ENCODE measurements at places on chromosomes 7 and 10.

DNA sequence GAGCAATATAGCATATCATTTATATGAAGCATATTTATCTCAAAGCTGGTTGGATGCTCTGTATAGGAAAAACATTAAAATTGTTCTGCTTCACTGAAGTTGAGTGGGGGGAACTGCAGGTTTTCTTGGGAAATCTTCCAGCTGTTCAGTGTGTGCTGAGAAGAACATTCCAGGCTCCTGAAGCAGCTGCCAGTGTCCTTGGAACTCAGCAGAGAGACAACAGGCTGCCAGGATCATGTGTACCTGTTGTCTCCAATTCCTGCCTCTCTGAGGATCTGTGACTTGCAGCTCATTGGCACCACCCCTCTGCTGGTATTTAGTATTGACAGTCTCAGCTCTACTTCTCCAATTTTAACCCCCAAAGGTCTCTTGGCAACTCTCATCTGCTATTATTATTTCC is 42.3 kb upstream of the PRKG1 start:
- no peak for DNase-seq

- no peak for DNase-seq
These were observed 80.1 kb upstream of the FZD8 start for GRCh38 chr10:35722226-35722625.

DNA sequence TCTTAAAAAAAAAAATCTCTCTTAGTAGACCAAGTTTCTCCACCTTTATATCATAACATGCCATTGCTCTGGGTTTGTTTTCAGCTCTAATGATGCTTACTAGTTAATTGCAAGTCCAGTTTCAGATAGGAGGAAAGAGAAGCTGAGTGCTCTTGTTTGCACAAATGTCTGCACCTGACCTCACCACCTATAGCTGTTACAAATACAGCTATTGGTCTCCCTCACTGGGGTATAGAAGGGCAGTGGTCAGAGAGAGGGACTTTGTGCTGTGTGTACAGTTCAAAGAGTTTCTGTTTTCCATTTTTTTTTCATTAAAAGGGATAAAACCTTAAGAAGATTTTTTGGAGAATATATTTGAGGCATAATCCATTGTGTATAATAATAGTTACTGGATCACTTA is 52.7 kb downstream of the TAS2R16 start:
- DNase-seq, result no peak

DNA sequence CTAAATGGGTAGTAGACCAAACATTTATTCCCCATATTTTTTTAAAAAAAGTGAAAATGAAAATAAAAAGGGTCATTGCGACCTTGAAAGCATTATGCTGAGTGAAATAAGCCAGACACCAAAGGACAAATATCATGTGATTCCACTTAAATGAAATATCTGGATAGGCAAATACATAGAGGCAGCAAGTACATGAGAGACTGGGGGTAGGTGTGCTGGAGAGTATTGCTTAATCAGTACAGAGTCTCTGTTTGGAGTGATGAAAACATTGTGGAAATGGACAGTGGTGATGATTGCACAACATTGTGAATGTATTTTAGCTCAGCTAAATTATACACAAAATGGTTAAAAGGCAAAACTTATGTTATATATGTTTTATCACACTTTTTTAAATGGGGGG is 169.4 kb downstream of the AKR1D1 start:
- no peak for DNase-seq

GRCh38 chr7:75950111-75950681 is 35.2 kb downstream of the POR start:
- DNase-seq, result no peak

- DNase-seq, result no peak
These were observed 125.4 kb downstream of the PFKFB3 start for GRCh38 chr10:6327961-6328698.

GRCh38 chr10:32577448-32577847 is 131.5 kb downstream of the CCDC7 start:
- no peak for DNase-seq

DNA sequence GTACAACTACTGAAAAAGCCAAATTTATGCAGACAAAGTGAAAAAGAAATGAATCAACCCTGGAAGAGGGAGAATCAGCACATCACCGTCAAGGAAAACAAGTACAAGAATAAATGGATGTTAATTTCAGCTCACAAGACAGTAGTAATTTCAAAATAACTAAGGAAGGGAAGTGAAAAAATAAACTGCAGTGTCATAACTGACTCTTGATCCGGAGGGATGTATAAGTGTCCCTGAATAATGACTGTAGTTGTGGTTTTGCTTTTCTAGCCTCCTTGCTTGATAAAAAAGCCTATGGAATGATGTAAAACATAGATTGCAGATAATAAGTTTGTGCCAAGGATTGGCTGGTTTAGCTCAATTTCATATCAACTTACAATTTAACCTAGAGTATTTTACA is 721.1 kb upstream of the C7orf33 start:
- no peak for DNase-seq

- DNase-seq, result no peak
These were observed 205.4 kb downstream of the DNAJC1 start for GRCh38 chr10:21797984-21798765.

- DNase-seq, result no peak
These were observed 88.8 kb downstream of the FOXL3 start for GRCh38 chr7:378551-379455.

DNA sequence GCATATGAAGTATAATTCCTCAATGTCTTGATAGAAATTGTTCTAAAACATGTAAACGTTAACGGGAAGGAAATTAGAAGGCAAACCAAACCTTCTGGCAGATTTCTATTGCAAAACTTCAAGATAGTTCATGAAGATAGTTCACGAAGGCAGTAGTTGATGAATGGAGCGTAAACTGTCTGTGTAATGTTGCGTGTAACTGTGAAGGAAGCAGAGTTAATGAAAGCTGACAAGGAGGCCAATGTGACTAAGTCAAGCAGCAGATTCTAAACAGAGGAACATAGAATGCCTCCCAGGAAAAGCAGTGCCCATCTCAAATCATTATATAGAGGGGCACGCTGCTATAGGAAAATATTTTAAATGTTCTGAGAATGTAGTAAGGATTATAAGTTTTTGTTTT is 659.7 kb upstream of the IGFBP3 start:
- no peak for DNase-seq

DNA sequence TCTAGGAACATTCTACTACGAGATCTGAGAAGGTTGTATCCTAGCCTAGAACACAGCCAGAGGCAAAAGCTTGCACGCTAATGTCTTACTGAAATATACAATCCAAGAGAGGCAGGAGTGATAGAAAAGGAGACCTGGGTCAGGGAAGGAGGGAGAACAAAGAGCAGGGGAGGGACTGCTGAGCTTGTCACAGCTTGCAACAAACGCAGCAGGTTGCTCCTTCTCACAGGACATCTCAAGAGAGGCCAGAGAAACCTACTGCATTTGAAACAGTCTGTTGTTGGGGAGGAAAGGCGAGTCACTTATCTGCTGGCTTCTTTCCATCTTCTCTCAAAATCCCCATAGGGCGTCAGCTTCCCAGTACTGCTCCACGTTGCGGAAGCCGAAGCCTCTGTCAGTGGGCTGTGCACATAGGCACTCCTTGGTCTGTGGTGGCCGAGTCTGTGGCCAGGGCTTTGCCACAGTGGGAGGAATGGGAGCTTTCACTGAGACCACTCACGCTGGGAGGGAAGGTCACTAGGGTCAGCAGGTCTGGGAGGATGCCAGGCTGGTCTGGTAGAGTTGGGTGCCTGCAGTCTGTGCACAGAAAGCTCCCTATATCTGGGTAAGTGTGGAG is 25.8 kb upstream of the GPNMB start:
- DNase-seq, result no peak

- DNase-seq, result no peak
These were observed 8.4 kb downstream of the P4HA1 start for GRCh38 chr10:73088304-73088703.

- DNase-seq, result peak; percentile 20
These were observed 581 bp downstream of the PTPRZ1 start for GRCh38 chr7:121873289-121874194.

- no peak for DNase-seq
These were observed 43.5 kb downstream of the TMEM270 start for GRCh38 chr7:73904219-73905137.

- no peak for DNase-seq
These were observed 591.1 kb downstream of the SDK1 start for GRCh38 chr7:3892157-3892556.

DNA sequence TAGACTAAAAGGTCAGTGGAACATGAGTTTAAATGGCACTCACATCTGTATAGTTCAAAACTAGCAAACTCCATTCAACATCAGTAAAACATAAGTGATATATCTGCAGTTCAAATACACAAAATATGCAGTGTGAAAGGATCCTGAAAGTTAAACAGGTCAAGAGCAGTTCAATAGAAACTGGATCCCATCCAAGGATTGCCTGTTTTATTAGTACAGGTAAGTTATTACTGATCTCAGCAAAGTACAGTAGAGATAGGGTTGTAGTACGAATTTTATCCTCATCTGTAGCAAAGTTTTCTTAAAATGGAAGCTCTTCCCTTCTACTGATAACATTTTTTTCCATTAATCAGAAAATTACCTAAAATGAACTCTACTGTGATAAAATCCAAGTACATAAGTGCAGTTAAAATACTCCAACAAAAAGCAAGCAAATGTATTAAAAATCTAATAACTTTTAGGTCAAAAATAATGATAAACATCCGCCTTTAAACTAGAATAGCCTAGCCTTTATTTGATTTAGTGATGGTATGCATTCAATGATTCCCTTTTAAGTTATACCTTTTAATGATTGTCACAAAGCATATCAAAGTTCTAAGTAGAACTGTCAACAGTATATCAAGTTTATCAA is 2.2 kb downstream of the ZNF800 start:
- DNase-seq, result no peak

DNA sequence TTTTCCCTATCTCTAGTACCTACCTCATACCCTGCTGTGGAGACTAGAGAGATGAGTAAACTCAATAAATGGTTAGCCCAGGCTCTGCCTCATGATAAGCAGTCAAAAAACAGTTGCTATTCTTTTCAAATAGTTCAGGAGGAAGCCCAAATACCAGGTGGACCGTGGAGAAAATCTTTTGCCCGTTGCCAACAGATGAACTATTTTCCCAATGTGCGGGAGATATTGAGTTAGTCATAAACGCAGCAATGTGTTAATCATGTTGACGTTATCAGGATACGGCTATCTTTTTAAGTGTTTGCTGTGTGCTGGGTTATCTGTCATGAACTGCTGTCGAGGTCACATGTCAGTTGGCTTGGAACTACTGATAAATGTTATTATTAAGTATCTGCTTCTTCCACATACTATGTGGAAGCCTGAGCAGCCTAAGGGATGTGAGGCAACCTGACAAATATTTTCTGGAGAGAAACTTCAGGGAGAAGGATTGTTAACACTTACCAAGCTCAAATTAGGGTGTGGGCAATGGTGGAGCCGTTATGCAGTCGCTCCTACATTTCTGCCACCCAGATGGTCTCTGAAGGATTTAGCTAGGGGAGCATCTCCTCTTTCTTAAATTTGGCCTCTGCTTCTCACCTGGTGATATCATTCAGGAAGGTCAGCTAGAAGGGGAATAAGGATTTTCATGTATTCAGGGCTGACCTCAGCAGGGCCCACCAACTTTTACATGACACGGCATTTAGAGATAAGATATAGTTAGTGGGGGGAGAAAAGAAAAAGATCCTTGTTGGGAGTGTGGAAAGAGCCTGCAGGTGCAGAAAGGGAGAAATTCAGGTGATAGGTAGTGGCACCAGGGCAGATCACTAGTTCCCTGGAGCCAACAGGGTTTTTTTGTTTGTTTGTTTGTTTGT is 33.5 kb upstream of the SLC26A3 start:
- DNase-seq, result no peak

GRCh38 chr10:47308775-47309174 is 8.8 kb downstream of the GDF10 start:
- no peak for DNase-seq

DNA sequence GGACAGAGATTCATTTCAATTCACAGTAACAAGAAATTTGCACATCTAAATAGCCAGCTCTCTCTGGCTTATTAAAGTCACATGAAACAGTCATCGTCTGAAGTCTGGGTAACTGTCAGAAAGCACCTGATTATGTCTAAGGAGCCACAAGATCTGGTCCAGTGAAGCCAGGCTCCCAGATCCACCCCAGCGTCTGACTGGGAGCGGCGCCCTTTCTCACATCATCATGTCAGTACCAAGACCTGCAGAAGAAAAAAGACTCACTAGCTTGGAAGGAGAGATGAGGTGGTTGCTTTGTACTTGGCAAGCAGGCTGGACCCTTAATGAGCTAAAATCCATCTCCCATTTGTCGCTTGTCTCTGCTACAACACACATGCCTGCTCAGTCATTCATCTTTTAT is 58.4 kb downstream of the VOPP1 start:
- no peak for DNase-seq

DNA sequence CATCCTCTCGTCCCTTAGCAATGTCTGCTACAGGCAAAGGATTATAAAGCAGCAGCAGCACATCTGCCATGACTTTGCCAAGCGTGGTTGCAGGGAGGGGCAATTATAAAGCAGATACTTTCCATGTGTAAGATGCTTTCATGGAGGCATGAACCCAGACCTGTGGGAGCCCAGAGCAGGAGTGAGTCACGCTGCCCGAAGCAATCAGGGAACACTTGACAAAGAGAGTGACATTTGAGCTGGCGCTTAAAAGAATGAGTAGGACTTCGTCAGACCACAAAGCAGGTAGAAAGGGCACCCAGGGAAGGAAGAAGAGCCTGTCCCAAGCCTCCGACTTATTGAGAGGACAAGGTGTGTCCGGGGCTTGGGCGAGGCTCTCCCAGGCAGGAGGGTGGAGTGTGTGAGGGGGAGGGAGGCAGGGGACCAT is 147.2 kb downstream of the MYOF start:
- no peak for DNase-seq

DNA sequence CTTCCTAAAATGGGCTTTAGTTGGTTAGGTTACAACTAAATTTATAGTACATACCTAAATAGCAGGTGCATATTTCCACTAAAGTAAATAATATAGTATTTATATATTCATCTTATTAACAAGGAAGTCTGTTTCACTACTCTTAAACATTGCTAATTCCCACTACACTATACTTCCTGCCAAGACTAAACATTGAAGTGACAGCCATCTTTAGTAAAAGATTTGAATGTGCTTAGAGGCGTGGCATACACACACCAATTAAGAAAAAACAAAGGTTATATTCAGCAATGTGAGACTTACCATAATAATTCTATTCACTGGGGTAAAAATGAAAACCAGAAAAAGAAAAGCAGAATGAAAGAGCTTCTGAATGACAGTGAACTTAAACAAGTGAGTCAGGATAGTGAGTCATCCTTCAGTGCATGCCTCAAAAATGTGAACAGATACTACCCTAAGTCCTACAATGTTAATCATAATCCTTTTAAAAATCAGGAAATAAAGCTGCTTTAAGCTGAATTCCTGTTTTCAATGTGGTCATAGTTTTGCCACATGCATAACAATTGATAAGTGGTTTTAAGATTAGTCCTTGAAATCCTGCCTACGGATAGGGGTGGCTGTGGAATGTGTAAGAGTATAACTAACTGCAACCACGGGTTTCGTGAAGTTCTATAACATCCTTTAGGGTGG is 59.4 kb downstream of the USP6NL start:
- DNase-seq, result no peak

- no peak for DNase-seq
These were observed 87.0 kb downstream of the SUGCT start for GRCh38 chr7:40221836-40222235.

- DNase-seq, result no peak
These were observed 374.8 kb upstream of the KIAA1217 start for GRCh38 chr10:23834091-23834490.
